AG04449 (cell line): ENCODE measurements at places on chromosomes 4 and X.

DNA sequence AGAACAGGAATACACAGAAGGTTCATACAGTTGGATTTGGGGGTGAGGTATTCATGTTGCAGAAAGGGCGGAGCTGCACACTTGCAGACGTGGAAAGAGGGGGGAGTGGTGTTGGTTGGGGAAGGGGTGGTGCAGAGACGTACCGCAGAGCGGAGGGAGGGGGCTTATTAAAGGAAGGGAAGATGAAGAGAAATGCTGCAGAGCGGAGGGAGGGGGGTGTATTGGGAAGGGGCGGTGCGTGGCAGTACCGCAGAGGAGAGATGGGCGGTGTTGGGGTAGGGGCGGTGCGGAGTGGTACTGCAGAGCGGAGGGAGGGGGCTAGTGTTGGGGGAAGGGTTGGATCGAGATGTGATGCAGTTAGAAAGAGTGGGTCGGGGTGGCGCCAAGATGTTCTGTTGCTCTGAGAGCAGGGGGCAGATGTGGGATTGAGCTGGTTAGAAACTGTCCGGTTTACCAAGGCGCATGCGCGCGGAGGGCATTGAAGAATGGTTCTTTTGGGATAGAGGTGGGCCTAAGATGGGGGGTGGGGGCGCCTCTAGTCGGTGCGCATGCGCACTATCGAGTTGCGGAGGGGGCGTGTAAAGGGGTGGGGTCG is 900 bp downstream of the TRO start:
- peak; percentile 16 for DNase-seq

- no peak for DNase-seq
These were observed 514.8 kb downstream of the CCSER1 start for GRCh38 chr4:90641861-90642599.

- DNase-seq: no peak
These were observed 24.0 kb downstream of the TECRL start for GRCh38 chr4:64385220-64385619.

DNA sequence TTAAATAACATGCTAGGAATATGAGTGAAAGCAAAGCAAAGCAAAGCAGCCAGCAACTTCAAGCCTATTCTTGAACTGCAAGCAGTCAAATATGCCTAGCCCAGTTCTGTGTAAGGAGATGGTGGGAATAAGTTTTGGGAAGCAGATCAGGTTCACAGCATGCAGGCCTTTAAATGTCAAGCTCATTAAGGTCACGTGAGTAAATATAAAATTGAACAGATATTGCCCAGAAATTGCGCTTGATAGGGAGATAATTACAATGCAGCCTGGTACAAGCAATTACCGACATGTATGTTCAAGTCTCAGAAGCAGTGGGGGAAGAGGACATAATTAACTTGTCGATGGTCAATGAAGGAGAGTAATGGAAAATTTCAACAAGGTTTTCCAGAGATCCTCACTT is 6.0 kb downstream of the GNPDA2 start:
- DNase-seq: no peak

- DNase-seq: no peak
These were observed 62.8 kb upstream of the DOCK11 start for GRCh38 chrX:118432799-118433198.

DNA sequence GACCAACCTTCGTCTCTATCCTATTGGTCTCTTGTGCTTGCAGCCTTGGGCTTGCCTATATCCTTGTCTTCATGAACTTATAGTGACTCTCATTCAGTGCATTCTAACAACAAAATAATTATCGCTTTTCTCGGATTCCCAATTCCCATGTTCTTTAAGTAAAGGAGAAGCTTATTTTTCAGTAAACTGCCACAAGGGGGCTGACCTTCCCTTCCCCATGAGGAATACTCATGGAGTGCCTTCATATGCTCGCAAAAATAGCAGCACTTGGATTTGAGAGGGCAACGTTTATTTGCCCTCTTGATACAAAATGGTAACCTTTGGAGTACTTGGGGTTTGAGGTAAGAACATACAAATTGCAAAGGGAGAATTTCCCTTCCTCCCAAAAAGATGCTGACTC is 183.2 kb upstream of the TENT5D start:
- no peak for DNase-seq

DNA sequence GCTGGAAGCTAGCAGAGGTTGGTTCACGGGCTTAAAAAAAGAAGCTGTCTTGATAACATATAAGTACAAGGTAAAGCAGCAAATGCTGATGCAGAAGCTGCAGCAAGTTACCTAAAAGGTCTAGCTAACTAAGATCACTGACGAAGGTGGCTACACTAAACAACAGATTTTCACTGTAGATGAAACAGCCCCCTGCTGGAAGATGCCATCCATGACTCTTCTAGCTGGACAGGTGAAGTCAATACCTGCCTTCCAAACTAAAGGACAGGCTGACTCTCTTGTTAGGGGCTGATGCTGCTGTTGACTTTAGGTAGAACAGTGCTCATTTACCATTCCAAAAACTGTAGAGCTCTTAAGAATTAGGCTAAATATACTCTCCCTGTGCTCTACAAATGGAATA is 99.5 kb downstream of the FBXW7 start:
- DNase-seq: no peak

GRCh38 chr4:129358571-129358970 is 262.6 kb downstream of the C4orf33 start:
- peak; percentile 16 for DNase-seq

DNA sequence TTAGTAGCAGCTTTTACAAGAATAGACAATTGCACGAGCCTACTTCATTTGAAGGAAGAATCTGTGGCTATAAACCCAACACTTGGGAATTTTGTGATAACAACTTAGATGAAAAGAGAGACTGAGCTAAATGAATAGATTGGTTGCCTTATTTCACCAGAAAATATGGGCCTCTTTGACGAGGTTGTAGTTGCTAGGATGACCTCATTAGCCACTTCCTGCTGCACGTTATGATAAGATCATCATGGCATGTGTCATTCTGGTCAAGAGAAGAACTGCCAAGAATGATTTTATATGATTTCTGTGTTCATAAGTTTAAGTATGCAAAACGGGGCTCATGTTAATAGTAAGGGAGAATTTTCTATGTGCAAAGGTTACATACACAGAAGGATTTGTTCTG is 321.9 kb upstream of the GIMD1 start:
- peak; percentile 23 for DNase-seq

- no peak for DNase-seq
These were observed 42.0 kb downstream of the MAP7D3 start for GRCh38 chrX:136209016-136209738.

GRCh38 chrX:38220415-38221390 is at the start of gene SRPX:
Gene SRPX (minus strand): TSS chrX:38220871. CDS start chrX:38220792, 79 bp downstream.
- DNase-seq: no peak
